ENCODE measurements at places on chromosomes 4 and X. TPM values are rescaled to one million over a fixed set of nuclear protein-coding genes. Genes with fewer than 3 reads are reported as not detected.

The ITGB1BP2 gene
- total RNA-seq, result 6.5 TPM

The SPIN2B gene
- total RNA-seq, result 6.1 TPM

The SORBS2 gene
- 1.7 TPM for total RNA-seq

The FMR1NB gene
- not detected for total RNA-seq

The ALB gene
- not detected for total RNA-seq

The HS6ST2 gene
- not detected for total RNA-seq

The GAB3 gene
- 0.64 TPM for total RNA-seq

The KLHL5 gene
- total RNA-seq, result 123 TPM

Data from fibroblast of villous mesenchyme (primary cell).